ENCODE measurements at places on chromosomes 5 and 9. TPM values are rescaled to one million over a fixed set of nuclear protein-coding genes. Genes with fewer than 3 reads are reported as not detected.

DNA sequence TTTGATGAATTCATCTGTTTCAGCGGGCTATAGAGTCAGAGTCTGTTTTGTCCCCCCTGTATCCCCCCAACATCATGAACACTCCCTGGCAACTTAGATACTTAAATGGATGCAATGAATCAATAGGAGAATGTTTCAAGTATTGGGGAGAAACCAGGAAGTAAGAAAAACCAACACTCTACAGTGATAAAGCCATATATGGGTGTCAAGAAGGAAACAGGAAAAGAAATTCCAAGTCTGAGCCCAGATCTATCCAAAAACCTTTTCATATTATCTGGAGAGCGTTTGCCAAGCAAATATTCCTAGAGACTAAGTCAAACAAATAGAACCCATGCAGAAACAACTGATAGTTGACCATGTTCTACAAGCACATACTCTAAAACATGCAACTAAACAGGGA lies 2.3 kb upstream of the GNAQ start:
- DNase-seq: no peak

- no peak for DNase-seq
Observed at GRCh38 chr5:104084896-104085295, 522.3 kb upstream of the NUDT12 start.

GRCh38 chr5:65708145-65708544 lies 13.8 kb downstream of the SGTB start:
- DNase-seq: no peak

GRCh38 chr5:33303579-33304095 lies 137.1 kb upstream of the TARS1 start:
- DNase-seq: no peak

- DNase-seq: no peak
Observed at GRCh38 chr5:111398013-111398412, 114.3 kb downstream of the STARD4 start.

GRCh38 chr5:125044491-125045282 lies 298.2 kb upstream of the ZNF608 start:
- DNase-seq: no peak

DNA sequence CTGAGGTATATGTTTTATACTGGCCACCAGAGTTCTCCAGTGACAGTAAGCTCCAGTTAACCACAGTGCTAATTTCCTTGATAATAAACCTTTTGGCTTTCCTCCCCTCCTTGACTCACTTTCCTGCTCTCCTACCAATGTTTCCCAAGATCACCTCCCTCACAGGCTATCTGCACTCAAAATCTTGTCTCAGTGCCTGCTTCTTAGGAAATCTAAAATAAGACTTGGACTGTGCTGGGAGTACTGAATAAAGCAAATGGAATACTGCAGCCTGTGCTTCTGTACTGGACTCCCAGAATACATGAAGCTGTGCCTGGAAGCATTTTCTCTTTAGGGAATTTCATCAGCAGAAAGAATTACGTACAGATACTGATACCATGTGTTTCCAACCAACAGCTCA lies 1.7 kb upstream of the DCP2 start:
- no peak for DNase-seq

DNA sequence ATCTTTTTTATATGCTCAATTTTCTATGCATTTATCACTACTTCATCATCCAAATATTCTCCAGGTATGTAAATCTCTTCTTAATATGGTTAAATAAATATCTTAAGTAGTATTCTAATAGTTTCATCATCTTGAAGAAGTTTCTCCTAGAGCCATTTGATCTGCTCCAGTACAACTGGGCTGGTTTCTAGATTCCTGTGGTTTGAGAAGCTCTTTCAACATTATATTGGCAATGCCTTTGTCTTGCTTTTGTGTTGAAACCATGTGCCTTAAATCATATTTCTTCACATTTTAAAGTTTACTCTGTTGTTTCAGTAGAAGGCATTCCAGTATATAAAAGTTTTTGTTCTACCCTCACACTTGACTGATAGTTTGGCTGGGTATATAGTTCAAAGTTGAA lies 27.6 kb downstream of the MBLAC2 start:
- DNase-seq: no peak

DNA sequence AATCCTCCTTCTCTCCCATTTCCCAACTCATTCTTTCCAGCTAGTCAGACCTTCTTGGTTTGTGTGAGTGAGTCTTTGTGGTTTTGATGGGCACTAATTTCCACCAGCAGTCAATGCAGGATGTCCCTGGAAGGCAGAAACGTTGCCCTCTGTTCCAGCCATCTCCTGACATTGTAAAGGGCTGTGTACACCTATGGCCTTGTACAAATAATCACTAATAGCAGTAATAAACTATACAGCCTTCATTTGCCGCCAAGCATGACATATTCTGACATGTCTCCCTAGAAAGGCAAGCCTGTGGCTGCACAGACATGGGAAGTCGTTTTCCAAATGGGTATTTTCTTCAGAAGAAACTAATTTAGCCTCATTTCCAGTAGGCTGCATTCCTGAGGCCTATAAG lies 18.4 kb upstream of the DENND1A start:
- DNase-seq: no peak

DNA sequence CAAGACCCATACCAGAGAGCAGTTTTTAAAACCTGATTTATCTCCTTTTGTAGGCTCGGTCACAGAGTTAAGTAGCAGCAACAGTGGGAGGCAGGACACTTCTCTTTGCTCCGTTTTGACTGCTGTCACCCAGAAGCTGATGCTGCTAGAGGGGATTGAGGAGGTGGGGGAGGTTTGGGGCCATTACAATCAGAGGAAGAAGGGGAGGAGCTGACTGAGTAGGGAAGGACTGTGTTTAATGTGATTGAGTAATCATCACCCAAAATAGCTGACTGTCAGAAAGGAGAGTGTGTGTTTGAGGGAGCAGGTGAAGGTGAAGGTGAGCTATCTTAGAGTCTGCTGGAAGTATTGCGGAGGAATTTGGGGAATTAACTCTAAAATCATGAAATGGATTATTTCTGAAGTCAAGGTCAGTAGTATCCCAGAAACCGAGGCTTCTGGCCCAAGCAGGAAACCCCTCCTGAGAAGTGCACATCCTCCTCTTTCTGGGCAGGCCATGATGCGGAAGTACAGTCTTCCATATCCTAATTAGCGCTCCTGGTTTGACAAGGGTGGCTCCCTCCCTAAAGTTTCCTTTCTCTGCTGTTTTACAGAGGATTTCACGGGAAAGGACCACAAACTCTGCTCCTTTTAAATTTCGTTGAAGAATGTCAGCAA lies 214.9 kb downstream of the PLK2 start:
- no peak for DNase-seq

GRCh38 chr5:142782976-142783530 lies 12.9 kb downstream of the ARHGAP26 start:
- DNase-seq: peak; percentile 80

GRCh38 chr5:90802474-90803317 lies 244.1 kb downstream of the ADGRV1 start:
- DNase-seq: peak; percentile 30

DNA sequence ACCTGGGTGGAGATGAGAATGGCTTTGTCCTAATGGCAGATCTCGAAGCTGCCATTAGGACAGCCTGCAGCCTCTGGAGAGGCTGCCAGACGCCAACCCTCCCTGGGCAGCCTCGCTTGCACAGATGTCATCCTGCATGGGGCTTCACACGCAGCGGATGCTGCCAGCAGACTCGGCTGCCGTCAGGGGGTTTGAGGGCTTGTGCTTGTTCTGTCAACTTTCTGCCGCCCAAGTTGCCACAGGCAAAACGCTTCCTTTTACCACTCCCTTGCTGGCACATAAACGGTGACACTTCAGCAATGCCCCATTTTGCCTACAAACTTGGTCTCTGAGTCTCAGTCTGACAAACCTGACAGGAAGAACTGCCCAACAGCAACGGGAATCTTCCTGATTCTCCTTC lies 24.7 kb downstream of the DAP start:
- DNase-seq: no peak

DNA sequence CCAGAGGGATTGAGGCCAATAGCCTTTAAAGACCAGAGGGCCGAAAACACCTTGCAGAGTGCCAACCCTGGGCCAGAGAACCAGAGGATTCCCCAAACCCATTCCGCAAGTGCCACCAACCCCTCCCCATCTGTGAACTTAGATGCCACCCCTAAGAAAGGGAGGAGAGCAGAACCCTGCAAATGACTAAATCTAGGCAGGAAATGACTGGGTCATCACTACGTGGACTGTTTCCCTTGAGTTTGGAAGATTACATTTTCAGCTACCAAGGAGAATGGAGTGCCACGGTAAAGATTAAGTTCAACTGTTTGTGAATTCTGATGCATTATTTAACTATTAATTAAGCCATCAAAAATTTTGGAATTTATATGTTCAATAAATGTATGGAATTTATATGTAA lies 142.8 kb downstream of the ENC1 start:
- no peak for DNase-seq

DNA sequence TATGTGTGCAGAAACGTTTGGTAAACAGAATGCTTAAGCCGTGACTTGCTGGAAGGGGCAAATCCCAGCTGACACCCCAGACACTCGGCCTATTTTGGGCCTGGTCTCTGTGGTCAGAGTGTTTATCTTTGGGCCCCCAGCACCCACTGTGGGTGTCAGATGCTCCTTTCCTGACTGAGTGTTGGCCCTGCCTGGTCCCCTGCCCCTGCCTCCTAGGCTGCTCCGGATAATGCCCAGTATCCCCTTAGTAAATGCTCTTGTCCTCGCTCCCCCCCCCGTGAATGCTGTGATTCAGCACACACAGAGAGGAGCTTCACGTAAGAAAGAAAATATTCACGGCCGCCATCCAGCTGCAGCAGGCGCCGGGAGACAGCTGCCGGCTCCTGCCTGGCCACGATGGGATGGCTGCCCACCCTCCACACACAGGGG lies 11.3 kb upstream of the ANGPTL2 start:
- DNase-seq: peak; percentile 95

DNA sequence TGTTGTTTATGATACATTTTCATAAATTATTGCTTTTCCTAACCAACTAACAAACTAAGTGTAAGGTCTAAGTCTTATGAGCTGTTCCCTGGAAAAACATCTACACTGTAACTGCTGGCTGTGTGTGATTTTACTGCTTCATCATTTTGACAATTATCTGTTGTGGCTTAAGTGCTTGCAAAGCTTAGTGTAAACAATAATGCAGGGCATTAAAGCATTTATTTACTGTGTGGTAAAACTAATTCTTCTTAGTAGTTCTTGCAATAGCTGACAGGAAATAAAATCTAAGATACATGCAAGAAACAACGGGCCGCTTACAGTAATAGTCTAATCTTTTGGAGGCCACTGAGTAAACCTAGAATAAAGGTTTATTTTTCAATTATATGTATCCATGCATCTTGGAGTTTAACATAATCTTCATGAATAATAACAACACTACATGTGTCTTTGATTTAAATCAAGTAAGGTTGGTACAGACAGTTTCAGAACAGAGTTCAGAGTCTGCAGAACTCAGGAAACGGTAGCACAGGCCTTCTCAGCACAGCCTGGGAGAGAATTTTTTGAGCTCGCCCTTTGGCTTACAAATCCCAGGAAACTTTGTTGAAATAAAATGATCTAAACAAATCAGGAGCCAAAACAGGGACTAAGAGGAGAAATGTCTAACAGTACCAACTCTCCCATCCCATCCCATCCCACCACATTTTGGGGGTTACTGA lies 473.1 kb downstream of the NR2F1-AS1 start:
- no peak for DNase-seq

MRPS27 gene
- polyA plus RNA-seq: 46.6 TPM

CTSV gene
- polyA plus RNA-seq: 0.65 TPM

GHR gene
- polyA plus RNA-seq: 19.0 TPM

OR1Q1 gene
- polyA plus RNA-seq: not detected

CIZ1 gene
- 115 TPM for polyA plus RNA-seq

GLIPR2 gene
- 129 TPM for polyA plus RNA-seq

All from muscle of leg (tissue), 16 donors.